ENCODE measurements at places on chromosomes 1 and 21.

DNA sequence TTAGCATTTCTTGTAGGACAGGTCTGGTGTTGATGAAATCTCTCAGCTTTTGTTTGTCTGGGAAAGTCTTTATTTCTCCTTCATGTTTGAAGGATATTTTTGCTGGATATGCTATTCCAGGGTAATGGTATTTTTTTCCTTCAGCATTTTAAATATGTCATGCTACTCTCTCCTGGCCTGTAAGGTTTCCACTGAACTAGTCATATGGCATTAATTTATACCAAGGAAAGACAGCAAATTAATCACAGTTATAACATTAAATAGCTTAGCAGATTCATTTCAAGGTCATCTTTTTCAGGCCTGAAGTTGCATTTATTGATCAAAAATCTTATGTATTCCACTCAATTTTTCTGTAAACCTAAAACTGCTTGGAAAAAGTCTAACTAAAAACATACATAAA, 54.9 kb downstream of the AK5 start:
- no peak for DNase-seq

GRCh38 chr1:159854116-159854692, 8.3 kb downstream of the VSIG8 start:
- peak; percentile 76 for DNase-seq

DNA sequence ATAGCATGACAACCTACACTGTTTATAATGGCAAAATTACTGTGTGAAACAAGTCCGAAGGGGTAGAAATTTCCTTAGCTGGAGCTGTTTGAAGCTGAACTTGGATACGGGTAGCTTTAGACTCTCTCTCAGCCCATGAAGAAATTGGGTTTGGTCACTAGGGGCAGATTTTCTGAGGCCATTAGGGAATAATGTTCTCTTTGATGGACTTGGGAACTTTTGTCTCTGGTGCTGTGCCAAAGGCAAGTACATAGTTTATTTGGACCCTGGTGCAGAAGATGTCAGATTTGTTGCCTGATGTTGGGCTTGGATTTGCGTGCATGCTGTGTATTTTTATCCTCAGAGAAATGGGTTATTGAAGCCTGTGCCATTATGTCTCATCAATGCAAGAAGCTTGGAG, 109.6 kb downstream of the VPS13D start:
- DNase-seq, result no peak

DNA sequence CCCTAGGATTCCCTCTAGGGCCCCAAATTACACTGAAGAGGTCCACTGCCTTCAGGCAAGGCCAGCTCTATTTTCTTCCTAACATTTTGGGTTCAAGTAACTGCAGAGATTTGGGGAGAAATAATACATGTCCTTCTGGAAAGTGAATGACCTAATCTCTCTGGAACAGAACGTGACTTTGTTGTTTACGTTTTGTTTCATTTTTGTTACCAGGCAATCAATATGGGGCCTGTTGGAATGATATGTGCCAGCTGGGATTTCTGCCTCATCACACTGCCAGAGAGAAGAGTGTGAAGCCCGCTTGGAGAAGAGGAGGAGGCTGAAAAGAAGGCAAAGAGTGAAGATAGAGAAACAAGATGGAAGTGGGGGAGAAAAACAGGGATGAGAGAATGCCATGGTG, 116.7 kb downstream of the FASLG start:
- DNase-seq, result no peak

DNA sequence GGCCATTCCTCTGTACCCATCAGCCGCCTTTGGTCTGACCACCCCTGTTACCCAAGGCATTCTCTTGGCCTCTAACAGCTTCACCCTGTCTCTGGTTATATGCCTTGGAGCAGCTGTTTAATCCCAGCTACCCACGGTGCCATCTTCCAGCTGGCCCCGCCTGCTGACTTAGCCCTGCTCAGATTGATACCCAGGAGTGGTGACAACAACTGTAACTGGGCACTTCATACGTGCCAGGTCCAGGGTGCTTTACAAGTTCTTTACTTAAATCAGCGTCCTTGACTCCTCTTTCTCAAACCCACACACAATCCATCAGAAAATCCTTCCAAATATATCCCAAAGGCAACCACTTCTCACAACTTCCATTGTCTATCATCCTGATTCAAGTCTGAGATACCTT, 37.2 kb upstream of the HMGB4 start:
- DNase-seq, result no peak

- no peak for DNase-seq
Observed at GRCh38 chr21:27582948-27583430, 616.1 kb upstream of the ADAMTS5 start.
